ENCODE measurements at places on chromosomes 2 and 18.

DNA sequence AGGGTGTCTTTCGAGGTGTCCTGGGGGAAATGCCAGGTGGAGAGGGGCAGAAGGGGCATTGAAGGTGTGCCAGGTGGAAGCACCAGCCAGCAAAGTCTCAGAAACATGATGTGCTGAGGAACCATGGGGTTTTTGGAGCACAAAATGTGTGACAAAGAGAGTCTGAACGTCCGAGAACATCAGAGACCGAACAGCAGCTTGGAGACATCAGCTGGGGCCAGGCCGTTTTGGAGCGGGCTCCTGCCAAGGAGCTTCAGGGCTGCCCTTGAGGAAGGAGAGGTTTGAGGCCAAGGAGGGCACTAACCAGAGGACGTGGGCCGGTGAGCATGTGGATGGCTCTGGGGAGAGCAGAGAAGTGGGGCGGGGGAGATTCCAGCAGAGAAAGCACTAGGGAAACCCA is 5.3 kb upstream of the MBP start:
- DNase-seq: no peak

DNA sequence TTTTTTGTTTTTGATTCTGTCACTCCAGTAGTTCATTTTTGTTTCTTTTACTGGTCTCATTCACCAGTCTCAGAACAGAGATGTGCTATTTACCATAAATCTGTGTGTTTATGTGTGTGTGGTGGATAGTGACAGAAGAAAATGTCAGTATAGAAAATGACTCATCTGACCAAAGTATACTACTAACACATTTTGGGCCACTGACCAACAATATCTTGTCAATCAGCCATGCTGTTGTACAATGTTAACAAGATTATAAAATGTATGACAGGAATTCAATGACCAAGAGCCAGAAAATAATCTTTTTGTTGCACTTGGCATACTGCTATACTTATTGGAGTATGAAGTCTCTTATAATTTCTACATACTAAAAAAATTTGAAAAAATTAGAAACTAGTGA is 1081.4 kb upstream of the NRXN1 start:
- DNase-seq: no peak

DNA sequence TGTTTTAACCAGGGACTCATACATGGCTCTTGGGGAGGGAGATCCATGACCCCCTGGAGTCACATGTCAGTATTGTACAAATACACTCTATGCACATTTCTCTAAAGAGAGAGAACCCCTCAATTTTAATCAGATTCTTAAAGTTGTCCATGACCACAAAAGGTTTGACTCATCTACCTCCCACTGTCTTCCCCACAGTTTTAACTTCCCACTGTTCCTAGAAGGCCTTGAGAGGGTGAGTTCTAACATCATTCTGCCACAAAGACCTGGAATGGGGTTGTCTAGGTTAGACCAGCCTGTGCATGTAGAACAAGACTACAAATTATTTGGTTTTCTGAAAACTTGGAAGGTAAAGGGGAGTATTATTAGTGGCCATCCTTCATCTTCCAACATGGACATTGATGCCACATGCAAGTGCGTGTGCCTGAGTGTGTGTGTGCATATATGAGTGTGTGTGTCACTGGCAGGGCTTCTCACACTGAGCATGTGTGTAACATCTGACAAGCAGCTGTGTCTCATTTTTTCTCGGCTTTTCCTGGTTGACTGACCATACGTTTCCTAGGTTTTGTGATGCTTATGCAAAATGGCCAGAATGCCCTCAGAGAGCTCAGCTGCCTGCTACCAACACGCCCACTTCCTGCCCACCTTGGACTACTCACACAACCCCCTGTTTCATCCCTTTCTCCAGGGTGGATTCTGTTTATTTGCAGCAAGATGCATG is 94.6 kb upstream of the LGALSL start:
- DNase-seq: no peak

- no peak for DNase-seq
Measured at GRCh38 chr2:17058772-17059402, 393.3 kb upstream of the CYRIA start.

- no peak for DNase-seq
Measured at GRCh38 chr2:214004463-214004862, 406.4 kb upstream of the VWC2L start.

GRCh38 chr2:6917761-6918421 is 679 bp downstream of the RNF144A start:
- no peak for DNase-seq

DNA sequence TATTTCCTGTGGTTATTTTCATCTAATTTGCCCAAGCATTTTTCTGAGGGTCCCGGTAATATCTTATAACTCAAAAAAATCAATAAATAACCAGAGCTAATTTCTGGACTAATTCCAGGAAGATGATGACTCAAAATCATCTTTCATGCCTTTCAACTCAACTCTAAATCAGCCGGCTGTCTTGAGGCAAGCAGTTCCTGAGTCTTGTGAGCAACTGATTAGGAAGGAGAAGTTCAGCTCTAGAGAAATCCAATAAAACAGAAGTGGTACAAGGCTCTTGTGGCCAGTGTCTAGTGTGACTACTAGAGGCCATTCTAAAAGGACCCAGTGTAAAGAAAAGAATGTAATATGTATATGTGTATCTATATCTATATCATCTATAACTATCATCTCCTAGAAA is 890.4 kb downstream of the TRIB2 start:
- DNase-seq: no peak

DNA sequence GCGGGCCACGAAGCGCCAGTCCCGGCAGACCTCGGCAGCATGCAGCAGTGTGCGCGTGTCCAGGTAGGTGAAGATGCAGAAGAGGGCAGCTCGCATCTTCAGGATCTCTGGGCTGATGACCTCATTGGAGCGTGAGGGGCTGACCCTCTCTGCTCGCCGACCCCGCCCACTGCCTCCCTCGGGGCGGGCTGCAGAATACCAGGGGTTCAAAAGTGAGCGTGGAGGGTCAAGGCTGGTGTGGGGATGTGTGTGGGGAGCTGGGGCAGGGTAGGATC is 20.0 kb downstream of the FBXO41 start:
- DNase-seq: no peak

DNA sequence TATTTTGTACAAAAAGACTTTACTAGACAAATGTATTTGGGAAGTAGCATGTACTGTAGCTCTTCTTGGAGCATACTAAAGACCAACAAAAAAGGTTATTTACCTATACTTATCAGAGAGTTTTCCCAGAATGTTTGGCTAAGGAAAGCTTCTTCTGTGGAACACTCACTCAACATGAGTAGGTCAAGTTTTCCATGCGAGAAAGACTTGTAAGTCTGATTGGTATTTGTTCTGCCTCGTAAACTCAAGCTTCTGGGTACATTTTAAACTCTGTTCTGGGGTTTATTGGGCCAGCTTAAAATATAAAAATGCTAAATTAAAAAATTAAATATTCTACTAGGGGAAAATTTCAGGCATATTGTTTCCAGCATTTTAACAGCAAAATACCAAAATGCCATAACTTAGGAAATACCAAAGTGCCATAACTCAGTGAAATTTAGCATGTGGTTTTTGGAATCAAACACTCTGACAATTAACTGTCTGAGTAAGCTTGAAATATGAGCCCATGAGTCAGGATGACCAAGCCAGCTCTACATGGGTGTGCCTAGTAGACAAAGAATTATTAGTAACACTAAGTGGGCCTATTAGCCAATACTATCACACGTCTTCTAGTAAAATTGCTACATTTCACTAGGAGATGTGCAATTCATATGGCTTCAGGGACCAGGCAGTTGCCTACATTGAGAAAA is 47.3 kb upstream of the SERPINE2 start:
- DNase-seq: no peak

DNA sequence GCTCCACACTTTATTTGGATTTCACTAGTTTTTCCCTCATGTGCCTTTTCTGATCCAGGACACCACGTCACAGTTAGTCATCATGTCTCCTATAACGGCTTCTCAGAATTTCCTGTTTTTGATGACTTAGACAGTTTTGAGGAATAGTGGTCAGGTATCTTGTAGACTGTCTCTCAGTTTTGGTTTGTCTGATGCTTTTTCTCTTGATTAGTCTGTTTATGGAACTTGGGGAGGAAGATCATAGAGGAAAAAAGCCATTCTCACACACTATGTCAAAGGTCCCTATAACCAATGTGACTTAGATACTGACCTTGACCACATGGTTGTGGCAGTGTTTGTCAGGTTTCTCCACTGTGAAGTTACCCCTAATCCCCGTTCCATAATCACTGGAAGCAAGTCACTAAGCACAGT is 89.0 kb downstream of the RAPH1 start:
- no peak for DNase-seq

DNA sequence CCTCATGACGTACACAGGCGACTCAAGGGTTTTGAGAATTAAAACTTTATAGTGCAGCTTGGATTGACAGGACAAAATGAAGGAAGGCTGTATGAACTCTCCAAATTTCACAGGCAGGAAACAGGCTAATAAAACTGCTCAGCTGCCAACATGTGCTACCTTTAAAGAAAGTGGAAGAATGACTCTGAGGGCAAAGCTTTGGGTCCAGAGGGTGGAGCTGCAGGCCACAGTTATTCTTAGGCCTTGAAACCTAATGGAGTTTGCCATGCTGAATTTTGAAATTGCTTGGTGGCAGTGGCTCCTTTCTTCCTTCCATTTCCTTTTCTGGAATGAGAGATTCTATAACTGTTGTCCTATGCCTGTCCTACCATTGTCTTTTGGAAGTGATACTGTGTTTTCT is 34.8 kb downstream of the HAT1 start:
- DNase-seq: no peak

- no peak for DNase-seq
Measured at GRCh38 chr18:35460736-35461161, 37.0 kb downstream of the INO80C start.

- DNase-seq: no peak
Measured at GRCh38 chr18:79924814-79925731, 26.4 kb downstream of the SLC66A2 start.

GRCh38 chr2:219901155-219901554 is 273.7 kb downstream of the SLC4A3 start:
- DNase-seq: no peak

All from effector CD8-positive, alpha-beta T cell (primary cell).